ENCODE measurements at places on chromosomes 2 and 18.

- DNase-seq: peak; percentile 51
Observed at GRCh38 chr2:63712748-63713147, 124.0 kb downstream of the MDH1 start.

DNA sequence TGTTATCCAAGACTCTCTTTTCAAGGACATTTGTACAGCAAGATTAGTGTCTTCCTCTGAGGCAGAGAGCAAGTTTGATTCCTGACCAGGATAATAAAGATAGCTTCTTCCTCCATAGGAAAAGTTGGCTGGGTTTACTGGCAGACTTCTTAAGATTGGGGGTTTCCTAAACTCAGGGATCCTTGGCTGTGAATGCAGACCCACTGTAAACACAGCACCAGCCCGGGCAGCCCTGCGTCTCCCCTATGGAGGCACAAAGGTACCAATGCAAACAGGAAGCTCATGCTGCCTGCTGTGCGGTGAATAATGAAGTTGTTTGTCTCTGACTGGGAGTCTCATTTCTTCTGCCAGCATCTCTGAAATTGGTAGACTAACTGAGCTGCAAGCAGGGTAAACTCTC is 96.2 kb upstream of the ARHGAP28 start:
- no peak for DNase-seq

- no peak for DNase-seq
Observed at GRCh38 chr2:74511104-74511989, 2.9 kb upstream of the TLX2 start.

- peak; percentile 77 for DNase-seq
Observed at GRCh38 chr2:31558401-31559295, 22.1 kb downstream of the SRD5A2 start.

- DNase-seq: peak; percentile 88
Observed at GRCh38 chr18:47953471-47953931, 23.0 kb upstream of the SMAD2 start.

DNA sequence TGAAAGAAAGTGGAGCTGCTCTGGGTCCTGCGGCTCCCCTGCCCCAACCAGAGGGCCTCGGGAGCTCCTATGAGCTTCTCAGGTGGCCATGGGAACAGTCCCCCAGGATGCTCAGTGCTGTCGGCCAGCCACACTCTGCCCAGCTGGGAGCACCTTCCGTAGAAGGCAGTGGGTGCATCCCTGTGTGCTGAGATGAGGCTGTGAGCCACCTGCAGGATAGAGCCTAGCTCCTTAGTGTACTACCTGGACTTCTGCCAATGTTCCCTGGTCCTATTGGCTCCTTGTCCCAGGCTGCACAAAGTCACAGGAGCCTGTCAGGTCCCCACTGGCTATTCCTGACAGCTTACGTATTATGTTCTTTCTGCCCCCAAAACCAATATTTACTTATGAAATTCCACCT is 16.1 kb downstream of the PRELID3A start:
- DNase-seq: no peak

- no peak for DNase-seq
Observed at GRCh38 chr2:199677881-199678280, 173.1 kb downstream of the FTCDNL1 start.

- peak; percentile 42 for DNase-seq
Observed at GRCh38 chr2:63023444-63023843, 27.2 kb upstream of the OTX1 start.

GRCh38 chr2:194735837-194736542 is 921.0 kb upstream of the SLC39A10 start:
- DNase-seq: no peak

DNA sequence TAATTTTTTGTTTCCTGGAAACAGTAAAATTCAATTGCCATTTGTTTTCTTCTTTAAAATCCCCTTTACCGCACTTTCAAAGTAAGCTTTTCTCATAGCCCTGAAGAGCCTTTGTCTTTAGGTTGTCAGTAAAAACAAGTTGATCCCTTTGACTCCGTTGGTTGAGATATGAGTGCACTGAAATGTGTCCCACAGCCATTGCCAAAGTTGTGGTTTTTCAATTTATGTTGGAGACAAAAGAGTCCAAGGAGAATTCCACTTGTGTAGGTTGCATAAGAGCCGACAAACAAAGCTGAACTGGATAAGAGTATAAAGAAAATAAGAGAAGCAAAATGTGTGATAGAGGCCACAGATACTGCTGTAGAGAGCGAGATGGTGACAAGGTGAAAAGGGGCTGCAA is 26.1 kb upstream of the HNMT start:
- DNase-seq: no peak

DNA sequence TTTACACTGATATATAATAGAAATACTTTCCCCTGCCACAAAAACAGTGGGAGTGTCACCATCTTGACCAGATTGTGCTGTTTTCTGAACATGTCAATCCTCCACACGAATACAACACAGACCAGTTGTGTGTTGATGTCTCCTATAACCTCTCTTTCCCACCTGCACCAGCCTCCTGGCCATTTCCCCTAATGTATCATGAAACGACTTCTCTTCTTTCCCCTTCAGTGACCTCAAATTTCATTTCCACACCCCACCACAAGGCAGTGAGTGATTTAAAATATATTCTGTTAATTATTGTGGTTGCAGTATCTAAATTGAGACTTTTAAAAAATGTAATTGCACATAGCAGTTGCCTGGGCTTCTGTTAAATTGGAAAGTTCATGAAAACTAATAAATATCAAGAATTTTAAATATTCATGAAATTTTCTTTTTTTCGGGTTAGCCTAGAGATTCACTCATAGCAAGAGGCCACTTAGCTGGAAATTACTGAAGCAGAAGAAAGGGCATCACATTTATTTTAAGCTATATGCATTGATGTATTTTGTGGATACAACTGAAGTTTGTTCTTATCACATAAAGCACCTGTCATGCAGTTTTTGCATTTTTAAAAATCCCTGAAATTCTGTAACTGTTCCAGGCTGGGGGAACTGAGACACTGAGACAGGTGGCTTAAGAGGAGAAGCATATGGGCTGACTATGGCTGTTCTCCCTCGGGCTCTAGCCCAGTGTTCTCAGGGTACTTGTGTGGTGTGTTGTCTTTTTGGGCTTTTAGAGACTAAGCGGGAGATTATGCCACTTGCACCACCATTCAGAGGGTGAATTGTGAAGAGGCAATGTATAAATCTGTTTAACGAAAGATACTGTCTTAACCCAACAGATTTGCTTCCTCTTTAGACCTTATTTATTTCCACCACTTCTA is 15.9 kb downstream of the FAM171B start:
- no peak for DNase-seq

- no peak for DNase-seq
Observed at GRCh38 chr2:190599073-190599472, 49.8 kb upstream of the NAB1 start.

Measured in kidney tubule cell (primary cell).